ENCODE measurements at places on chromosomes 13 and 19. TPM values are rescaled to one million over a fixed set of nuclear protein-coding genes. Genes with fewer than 3 reads are reported as not detected.
A peak's percentile ranks its signal among the peaks of the same experiment; 100 is the strongest.

DNA sequence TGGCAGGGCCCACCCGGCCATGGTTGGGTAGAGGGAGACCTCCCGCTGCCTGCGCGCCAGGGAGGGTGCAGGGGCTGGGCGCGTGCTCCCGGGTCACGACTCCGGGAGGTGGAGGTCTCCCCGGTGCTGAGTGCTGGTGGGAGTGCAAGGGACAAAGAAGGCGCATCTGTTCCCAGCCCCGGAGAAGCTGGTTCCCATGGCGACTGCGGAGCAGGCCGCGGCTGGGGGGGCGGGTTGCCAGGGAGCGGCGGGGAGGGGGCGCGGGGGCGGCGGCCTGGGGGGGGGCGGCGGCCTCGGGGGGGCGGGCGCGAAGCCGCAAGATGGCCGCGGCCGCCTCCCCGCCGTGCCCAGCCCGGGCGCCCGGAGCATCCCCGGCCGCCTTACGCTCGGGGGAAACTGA, 1.2 kb downstream of the CBARP start:
- DNase-seq = no peak

DNA sequence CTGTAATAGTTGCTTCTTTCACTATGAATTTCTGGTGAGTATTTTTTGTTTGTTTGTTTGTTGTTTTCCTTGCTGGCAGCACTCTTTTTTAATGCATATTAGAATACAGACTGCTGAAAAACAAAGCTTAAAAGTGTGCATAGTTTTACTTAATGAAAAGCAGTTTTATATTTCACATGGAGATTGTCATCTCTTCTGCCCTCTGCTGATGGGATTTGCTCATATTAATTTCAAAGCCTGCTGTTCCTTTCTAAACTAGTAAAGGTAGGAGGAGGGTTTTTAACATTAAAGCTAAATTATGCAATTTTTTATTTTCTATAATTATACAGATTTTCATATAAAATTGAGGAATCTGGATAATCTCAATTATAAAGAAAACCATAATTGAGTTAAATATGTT, 692.6 kb upstream of the SLITRK1 start:
- no peak for DNase-seq

GRCh38 chr19:38211151-38211591, 12.9 kb downstream of the DPF1 start:
- no peak for DNase-seq

- no peak for DNase-seq
Observed at GRCh38 chr13:98041081-98041820, 87.8 kb downstream of the IPO5 start.

- DNase-seq = no peak
Observed at GRCh38 chr19:6378486-6378885, 2.8 kb upstream of the PSPN start.

- DNase-seq = no peak
Observed at GRCh38 chr13:73036566-73036965, 22.2 kb upstream of the KLF5 start.

DNA sequence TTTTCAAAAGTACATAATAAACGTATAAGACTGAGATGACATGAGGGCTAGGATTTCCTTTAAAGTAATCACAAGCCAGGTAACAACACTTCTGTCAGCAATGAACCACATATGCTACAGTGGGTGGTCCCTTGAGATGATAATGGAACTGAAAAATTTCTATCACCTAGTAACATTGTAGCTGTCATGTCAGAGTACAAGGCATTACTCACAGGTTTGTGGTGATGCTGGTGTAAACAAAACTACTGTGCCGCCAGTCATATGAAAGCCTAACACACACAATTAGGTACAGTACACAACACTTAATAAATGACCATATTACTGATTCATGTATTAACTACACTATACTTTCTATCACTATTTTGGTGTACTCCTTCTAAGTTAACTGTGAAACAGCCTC, 36.8 kb downstream of the MIPEP start:
- DNase-seq = no peak

The NFILZ gene
- total RNA-seq = not detected

GRCh38 chr19:45200568-45200967, 22.0 kb downstream of the BLOC1S3 start:
- DNase-seq = peak; percentile 57

DNA sequence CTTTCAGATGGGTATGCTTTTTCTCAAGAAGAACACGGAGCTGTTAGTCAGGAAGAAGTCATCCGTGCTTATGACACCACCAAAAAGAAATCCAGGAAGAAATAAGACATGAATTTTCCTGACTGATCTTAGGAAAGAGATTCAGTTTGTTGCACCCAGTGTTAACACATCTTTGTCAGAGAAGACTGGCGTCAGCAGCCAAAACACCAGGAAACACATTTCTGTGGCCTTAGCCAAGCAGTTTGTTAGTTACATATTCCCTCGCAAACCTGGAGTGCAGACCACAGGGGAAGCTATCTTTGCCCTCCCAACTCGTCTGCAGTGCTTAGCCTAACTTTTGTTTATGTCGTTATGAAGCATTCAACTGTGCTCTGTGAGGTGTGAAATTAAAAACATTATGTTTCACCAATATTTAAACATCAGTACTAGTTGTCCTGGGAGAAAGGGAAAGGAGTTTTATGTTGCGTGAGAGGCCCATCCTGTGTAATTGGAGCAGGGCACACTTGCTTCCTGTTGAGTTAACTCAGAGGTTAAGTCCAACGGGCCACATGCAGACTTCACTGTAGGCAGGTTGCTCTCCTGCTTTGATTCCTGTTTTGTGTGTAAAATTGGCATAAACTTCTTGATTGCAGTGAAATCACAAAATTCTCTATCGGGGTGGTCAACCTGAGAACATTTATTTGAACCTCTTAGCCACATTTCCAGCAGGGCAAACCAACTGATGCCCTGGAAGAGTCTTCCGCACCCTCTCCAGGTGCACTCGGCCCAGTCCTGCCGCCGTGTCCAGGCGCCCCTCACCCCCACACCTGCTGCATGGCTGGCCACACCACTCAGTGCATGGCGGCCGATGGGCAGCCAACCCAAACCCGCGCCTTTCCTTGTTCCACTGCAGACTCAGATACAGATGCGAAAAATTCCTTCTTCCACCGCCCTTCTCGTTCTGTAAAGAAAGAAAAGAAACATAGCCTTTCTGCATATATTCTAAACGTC, 31.6 kb downstream of the SHISA2 start:
- no peak for DNase-seq

- DNase-seq = no peak
Observed at GRCh38 chr19:4504891-4505569, 13.3 kb downstream of the PLIN4 start.

The TPTE2 gene
- total RNA-seq = not detected

DNA sequence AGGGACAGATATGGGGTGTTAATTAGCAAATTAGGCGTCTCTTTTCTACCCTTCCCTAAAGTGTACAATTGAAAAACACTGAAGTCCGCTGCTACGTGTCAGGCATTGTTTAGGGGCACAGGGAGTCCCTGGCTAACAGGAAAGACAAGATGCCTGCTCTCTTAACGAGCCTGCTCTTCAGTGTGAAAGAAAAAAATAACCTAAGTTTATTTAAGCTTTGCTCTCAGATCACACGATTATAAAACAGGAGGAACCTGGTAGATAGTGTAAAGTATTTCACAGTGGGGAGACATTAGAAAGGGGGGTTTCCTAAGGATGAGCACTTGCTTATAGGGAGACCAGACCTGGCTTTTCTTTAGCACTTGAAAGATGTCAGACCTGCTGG, 38.7 kb downstream of the IGFL2 start:
- no peak for DNase-seq

- DNase-seq = peak; percentile 34
Observed at GRCh38 chr19:56333506-56333905, 18.9 kb upstream of the ZSCAN5A start.

DNA sequence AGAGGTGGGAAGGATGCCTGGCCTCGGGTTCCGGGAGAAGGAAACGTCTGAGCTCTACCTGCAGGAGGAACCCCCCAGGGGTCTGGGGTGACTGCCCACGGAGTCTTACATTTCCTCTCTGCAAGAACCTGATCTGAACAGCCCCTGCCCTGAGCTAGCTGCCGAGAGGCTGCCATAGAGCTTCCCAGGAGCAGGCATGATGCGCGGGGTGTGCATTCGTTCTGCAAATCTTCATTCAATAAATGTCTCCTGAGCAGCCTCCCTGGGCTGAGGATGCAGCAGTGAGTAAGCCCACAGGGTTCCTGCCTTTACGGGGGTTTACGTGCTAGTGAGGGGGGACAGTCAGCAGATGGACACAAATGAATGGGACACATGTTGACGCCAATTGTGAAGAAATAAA, 1.5 kb upstream of the SHISA7 start:
- no peak for DNase-seq

GRCh38 chr19:28703400-28703956, 509.5 kb downstream of the UQCRFS1 start:
- no peak for DNase-seq

The LGI4 gene
- 1.0 TPM for total RNA-seq

- DNase-seq = no peak
Observed at GRCh38 chr13:36377826-36378468, 31.8 kb upstream of the SPART start.

DNA sequence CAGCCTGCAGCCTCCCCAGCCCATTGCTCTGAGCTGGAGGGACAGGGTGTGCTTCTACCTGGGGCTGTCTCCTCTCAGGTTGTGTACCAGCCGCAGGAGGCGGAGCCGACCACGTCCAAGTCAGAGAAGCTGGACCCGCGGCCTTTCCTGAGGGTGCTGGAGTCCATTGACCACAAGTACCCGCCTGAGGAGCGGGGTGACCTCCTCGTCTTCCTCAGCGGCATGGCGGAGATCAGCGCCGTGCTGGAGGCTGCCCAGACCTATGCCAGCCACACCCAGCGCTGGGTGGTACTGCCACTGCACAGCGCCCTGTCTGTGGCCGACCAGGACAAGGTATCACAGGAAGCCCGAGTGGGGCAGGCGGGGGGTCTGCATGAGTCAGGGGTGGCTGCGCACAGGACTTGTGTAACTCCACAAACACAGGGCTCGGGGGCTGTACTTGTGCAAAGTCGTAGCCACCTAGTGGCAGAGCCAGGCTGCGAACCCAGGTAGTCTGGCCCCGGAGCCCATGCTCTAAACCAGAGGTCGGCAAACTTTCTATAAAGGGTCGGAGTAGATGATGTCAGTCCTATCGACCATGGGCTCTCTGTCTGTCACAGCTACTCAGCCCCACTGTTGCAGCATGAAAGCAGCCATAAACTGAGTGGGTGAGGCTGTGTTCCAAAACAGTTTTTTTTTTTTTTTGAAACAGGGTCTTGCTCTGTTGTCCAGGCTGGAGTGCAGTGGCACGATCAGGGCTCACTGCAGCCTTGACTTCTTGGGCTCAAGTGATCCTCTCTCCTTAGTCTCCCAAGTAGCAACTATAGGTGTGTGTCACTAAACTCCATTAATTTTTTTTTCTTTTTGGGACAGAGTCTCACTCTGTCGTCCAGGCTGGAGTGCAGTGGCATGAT, 8.9 kb downstream of the DHX34 start:
- no peak for DNase-seq

The C13orf42 gene
- total RNA-seq = not detected

DNA sequence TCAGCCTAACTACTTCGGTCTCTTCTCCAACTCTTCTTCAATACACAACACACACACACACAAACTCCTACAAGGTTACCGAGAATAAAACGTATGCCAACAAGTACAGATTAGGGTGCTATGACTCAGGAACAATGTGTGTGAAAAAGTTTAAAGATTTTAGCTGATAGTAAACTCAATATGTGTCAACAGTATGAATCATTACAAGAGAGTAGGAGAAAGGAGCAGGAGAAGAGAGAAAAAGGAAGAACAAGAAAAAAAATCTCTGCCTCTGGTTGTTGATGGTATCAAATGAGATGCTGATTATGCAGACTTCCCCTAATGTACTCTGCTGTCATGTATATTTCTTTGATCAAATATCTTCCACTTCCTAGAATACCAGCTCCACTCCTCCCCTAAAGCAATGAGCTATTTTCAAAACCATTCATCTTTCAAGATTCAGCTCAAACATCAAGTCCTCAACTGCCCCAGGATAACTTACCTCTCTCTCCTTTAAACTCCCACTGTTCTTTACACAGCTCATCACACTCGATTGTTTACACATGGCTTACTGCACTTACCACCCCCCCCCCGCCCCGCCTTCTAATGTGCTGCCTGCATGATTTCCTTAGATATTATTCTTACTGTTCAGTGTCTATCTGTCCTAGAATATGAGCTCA, 95.6 kb downstream of the FAM216B start:
- DNase-seq = no peak

DNA sequence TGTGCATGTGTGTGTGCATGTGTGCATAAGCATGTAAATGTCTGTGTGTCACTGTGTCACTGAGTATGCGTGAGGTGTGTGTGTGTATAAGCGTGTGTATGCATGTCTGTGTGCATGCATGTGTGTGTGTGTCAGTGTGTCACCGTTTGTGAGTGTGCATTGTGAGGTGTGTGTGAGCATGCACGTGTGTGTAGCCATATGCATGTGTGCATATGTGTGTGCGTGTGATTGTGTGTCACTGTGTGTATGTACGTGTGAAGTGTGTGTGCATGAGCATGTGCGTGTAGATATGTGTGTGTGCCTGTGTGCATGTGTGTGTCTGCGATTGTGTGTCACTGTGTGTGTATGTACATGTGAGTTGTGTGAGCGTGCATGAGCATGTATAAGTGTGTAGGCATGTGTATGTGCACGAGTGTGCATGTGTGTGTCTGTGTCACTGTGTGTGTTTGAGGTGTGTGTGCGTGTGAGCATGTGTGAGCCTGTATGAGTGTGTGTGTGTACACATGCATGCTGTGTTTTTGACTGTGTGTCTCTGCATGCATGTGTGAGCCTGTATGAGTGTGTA, 144.5 kb downstream of the NALCN start:
- DNase-seq = no peak

DNA sequence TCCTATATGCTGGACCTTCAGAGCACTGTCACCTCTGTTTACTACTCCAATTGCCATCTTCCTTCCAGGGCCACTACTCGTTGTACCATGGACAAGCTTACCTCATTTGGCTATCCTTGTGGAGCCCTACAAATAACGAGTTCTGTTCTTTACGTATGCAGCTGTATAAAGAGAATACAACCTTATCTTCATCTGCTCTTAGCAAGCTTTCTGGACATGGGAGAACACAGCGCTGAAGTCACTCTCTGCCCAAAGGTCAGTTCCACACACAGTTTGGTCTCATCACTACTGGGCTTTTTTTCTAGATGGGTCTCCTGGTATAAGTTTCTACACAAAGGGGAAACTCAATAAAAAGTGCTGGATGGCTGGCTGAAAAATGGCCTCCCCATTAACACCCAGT, 88.9 kb downstream of the CDADC1 start:
- DNase-seq = no peak

Data from adrenal gland (tissue), 19 donors.